ENCODE measurements at places on chromosomes 7 and 10. TPM values are rescaled to one million over a fixed set of nuclear protein-coding genes. Genes with fewer than 3 reads are reported as not detected.

JCAD gene
- 3.4 TPM for total RNA-seq

DNA sequence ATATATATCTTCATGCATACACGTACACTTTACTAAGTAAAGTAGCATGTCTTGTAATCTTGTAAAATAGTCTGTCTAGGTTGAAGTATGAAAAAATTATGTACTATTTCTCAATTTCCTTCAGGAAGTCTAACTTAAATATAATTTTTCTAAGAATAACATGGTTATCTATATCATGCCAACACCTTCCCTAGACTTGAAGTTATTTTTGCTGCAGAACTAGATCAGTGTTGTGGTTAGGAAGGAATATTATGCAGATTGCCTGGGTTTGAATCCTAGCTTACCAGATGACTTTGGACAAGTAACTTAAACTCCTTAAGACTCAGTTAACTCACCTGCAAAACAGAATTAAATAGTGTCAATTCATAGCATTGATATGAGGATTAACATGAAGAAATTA is 142.2 kb upstream of the SEMA3A start:
- no peaks in the 10 kb centered on the region for H3K36me3 ChIP-seq
- no peak overlapping the region for H3K4me3 ChIP-seq
- no peak overlapping the region for H3K27ac ChIP-seq
- DNase-seq: no peak

DNA sequence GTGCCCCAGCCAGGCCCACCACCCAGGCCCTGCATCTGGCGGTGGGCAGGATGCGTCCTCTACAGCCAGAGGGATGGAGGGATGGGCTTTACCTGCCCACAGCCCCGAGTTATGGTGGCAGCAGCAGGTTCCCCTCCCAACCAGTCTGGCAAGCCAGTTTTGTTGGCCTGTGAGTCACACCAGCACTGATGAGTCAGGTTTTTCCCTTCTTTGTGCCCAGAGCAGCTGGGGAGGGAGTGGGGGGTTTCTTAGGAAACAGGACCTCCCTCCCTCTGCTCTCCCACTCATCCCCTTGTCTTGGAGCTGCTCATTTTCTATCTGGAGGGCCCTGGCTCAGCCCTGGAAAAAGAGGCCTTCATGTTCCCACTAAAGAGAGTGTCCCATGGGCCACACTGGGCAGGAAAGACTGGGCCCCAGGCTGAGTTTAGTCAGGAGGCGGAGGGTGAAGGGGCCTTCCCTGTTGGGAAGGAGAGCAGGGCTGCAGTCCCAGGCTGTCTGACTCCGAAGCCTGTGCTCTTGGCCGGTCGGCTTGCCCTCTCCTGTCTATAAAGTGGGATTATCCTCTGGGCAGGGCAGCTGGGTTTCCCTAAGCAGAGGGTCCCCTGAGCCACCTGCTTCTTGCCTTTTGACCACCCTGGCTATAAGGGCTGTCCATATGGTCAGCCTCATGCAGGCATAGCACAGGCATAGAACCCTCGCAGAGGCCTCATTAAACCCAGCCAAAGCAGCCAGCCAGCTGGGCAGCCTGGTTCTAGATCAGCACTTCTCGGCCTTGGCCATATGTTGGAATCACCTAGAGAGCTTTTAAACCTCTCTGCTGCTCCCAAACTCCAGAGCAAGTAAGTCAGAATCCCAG is 30.2 kb upstream of the ANKRD2 start:
- H3K4me1 ChIP-seq: peaks cover 22% of the 10 kb centered on the region
- H3K36me3 ChIP-seq: no peaks in the 10 kb centered on the region
- peak overlapping the region; percentile 65 for H3K27ac ChIP-seq
- H3K4me3 ChIP-seq: no peak overlapping the region
- no peaks in the 10 kb centered on the region for H3K27me3 ChIP-seq

DNA sequence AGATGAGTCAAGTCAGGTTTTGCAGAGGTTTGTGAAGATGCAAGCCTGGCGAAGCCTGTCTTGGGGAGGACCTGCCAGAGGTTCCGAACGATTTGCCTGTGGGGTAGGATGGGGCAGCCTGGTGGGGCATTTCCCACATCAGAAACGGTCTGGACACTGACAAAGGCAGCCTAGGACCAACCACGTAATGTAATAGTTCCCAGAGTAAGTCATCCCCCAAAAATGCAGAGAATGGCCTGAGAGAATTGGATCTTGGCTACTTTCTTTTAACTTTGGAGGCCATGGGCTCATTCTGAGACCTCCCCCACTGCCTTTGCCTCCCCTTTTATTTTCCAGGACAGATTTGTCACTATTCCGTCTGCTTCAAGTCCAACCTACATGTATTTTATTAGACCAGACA is 168.9 kb upstream of the SH2B2 start:
- no peak overlapping the region for H3K4me3 ChIP-seq
- H3K4me1 ChIP-seq: peaks cover 9% of the 10 kb centered on the region
- no peaks in the 10 kb centered on the region for H3K27me3 ChIP-seq
- no peak overlapping the region for H3K27ac ChIP-seq

UNCX gene
- not detected for total RNA-seq

HECW1 gene
- not detected for total RNA-seq

GRCh38 chr10:49609006-49609282 is 1.2 kb upstream of the SLC18A3 start:
- H3K4me1 ChIP-seq: peaks cover 9% of the 10 kb centered on the region
- peaks cover 60% of the 10 kb centered on the region for H3K27me3 ChIP-seq
- no peak overlapping the region for H3K4me3 ChIP-seq
- no peak overlapping the region for H3K27ac ChIP-seq
- H3K36me3 ChIP-seq: no peaks in the 10 kb centered on the region

UPK3B gene
- total RNA-seq: 1.2 TPM

GRCh38 chr7:2151237-2151636 is 81.5 kb downstream of the MAD1L1 start:
- no peaks in the 10 kb centered on the region for H3K27me3 ChIP-seq
- no peak overlapping the region for H3K4me3 ChIP-seq
- H3K36me3 ChIP-seq: no peaks in the 10 kb centered on the region
- no peak overlapping the region for H3K27ac ChIP-seq
- no peak for DNase-seq
- no peaks in the 10 kb centered on the region for H3K4me1 ChIP-seq

- no peak overlapping the region for H3K4me3 ChIP-seq
- H3K27ac ChIP-seq: no peak overlapping the region
- H3K27me3 ChIP-seq: no peaks in the 10 kb centered on the region
- no peaks in the 10 kb centered on the region for H3K4me1 ChIP-seq
- H3K36me3 ChIP-seq: no peaks in the 10 kb centered on the region
These were observed 36.0 kb downstream of the C10orf143 start for GRCh38 chr10:130074639-130075038.

HTRA1 gene
- total RNA-seq: not detected

DNA sequence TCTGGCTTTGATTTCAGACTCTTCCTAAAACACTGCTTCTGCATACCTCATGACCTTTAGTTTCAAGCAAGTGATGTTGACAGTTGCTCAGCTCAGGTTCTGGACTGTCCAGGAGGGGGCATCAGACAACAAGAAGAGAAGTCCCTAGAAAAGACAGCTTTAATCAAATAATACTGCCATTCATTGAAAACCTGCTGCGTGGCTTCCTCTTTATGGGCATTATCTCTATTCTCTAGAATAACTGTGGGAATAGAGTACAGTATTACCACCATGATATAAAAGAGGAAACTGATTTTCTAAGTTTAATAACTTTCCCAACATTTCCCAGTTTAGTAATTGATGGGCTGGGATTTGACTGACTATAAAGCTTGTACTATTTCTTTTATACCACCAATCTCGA is 170.4 kb downstream of the SNX13 start:
- H3K27me3 ChIP-seq: no peaks in the 10 kb centered on the region
- H3K27ac ChIP-seq: no peak overlapping the region
- H3K4me3 ChIP-seq: no peak overlapping the region
- DNase-seq: peak; percentile 32

- peaks cover 6% of the 10 kb centered on the region for H3K27me3 ChIP-seq
- no peaks in the 10 kb centered on the region for H3K4me1 ChIP-seq
- DNase-seq: no peak
- no peak overlapping the region for H3K4me3 ChIP-seq
- H3K36me3 ChIP-seq: no peaks in the 10 kb centered on the region
These were observed 46.4 kb downstream of the CSTF2T start for GRCh38 chr10:51653025-51653424.

- no peaks in the 10 kb centered on the region for H3K27me3 ChIP-seq
- peak overlapping the region; percentile 92 for H3K27ac ChIP-seq
- peak overlapping the region; percentile 99 for H3K4me3 ChIP-seq
- H3K36me3 ChIP-seq: peaks cover 21% of the 10 kb centered on the region
- peak; percentile 57 for DNase-seq
These were observed 860 bp downstream of the ZEB1 start for GRCh38 chr10:31319602-31320549.

ATOH7 gene
- not detected for total RNA-seq

DNA sequence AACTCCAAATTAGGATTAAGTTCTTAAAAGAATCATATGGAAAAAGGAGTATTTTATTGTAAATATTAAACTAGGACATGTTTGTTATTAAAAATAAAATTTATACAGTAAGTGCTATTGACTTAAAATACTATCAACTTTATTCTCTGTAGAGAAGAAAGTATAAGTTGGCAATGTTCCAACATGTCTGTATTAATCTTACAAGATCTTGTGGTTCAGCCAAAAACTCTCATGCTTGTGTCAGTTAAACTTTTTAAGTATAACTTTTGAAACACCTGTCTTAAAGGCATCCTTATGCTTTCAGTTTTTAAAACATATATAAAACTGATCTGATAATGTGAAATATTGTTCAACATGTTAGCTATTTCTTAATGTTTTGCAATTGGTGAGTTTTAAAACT is 160.7 kb downstream of the ZEB1 start:
- peaks cover 53% of the 10 kb centered on the region for H3K36me3 ChIP-seq
- H3K4me3 ChIP-seq: no peak overlapping the region
- H3K27ac ChIP-seq: no peak overlapping the region
- H3K4me1 ChIP-seq: peaks cover 11% of the 10 kb centered on the region

PTN gene
- 0.11 TPM for total RNA-seq

ERVW-1 gene
- total RNA-seq: not detected

DNA sequence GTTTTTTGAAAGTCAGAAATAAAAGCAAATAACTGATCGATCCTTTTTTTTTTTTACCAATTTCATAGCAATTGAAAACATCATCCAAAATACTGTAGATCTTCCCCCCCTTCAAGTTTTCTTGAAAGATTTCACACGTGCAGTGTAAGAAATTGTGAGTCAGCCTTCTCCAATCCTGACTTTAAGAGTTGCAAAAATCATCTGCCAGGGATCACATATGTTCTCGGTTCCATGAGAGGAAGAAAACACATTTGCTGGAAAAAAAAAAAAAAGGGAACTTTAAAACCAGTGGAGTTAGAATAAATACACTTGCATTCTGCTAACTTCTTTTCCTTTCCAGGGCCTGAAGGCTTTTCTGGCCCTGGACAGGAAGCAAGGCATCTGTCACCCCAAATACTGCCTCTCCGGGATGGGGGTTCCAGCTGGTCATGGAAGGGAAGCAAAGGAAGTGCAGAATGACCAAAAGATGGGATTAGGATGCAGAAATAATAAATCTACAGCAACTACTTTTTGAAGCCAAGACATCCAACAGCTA is 198.4 kb upstream of the KIAA1217 start:
- no peaks in the 10 kb centered on the region for H3K27me3 ChIP-seq
- no peaks in the 10 kb centered on the region for H3K36me3 ChIP-seq
- H3K27ac ChIP-seq: no peak overlapping the region
- no peaks in the 10 kb centered on the region for H3K4me1 ChIP-seq
- H3K4me3 ChIP-seq: no peak overlapping the region

SRGN gene
- 1,340 TPM for total RNA-seq

DNA sequence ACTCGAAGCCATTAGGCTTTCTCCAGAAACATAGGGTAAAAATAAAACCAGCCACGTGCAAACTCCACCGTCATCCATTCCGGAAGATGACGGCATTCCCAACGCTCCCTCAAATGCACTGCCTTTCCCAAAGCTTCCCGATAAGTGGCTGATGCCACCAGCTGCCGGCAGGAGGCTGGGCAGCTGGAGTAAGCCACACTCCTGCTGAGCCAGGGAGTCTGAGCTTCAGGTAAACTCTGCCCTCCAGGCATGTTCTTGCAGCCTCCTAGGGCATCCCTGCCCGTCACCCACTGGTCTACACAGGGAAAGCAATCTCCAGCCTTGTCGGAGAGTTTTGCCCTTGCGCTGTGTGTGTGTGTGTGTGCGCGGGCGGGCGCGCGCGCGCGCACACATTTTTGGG is 40.5 kb upstream of the TMEM273 start:
- no peak overlapping the region for H3K27ac ChIP-seq
- DNase-seq: no peak
- no peaks in the 10 kb centered on the region for H3K36me3 ChIP-seq
- H3K27me3 ChIP-seq: peaks cover 24% of the 10 kb centered on the region
- no peaks in the 10 kb centered on the region for H3K4me1 ChIP-seq
- H3K4me3 ChIP-seq: no peak overlapping the region

DNA sequence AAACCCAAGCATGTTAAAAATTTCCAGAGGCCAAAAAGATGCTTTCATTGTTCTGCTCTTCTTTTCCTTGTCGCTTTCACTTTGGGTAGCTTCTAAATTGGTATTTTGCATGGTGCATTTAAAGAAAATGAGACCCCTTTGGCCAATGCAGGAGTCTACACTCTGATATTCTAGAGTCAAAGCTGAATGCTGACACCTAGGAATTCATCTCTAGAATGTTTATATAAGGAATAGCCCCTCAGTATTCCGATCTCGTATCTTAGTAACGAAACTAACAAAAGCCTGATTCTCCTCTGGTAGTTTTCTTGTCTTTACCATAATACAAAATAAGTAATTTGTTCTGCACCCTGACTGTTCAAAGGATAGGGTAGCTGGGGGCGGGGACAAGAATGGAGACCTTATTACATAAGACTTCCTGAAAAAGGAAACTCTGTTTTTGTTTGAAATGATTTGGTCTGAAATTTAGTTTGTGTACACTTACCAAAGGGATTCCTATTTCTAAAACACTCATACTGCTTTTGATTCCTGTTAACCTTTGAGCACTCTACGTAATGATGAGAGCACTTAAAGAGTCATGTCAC is 17.1 kb downstream of the IKZF1 start:
- H3K36me3 ChIP-seq: peaks cover 96% of the 10 kb centered on the region
- no peaks in the 10 kb centered on the region for H3K27me3 ChIP-seq
- peak overlapping the region; percentile 64 for H3K27ac ChIP-seq
- peak overlapping the region; percentile 71 for H3K4me3 ChIP-seq
- DNase-seq: no peak

- no peak for DNase-seq
- H3K27ac ChIP-seq: no peak overlapping the region
- H3K4me3 ChIP-seq: no peak overlapping the region
- peaks cover 2% of the 10 kb centered on the region for H3K27me3 ChIP-seq
These were observed 213.1 kb downstream of the EMX2 start for GRCh38 chr10:117755659-117756014.

- no peak overlapping the region for H3K4me3 ChIP-seq
- no peaks in the 10 kb centered on the region for H3K36me3 ChIP-seq
- peaks cover 2% of the 10 kb centered on the region for H3K27me3 ChIP-seq
- H3K4me1 ChIP-seq: no peaks in the 10 kb centered on the region
These were observed 100.2 kb upstream of the MPP7 start for GRCh38 chr10:28403090-28403489.

TRPV5 gene
- total RNA-seq: not detected

GRCh38 chr10:84224411-84225028 is 824 bp downstream of the LRIT2 start:
- H3K4me3 ChIP-seq: no peak overlapping the region
- H3K36me3 ChIP-seq: no peaks in the 10 kb centered on the region
- H3K27me3 ChIP-seq: no peaks in the 10 kb centered on the region
- no peak overlapping the region for H3K27ac ChIP-seq
- H3K4me1 ChIP-seq: no peaks in the 10 kb centered on the region
- no peak for DNase-seq

GLRX3 gene
- total RNA-seq: 145 TPM
